Activated CD4-positive, alpha-beta T cell treated with anti-CD3 and anti-CD28 coated beads, Interleukin-2, amount 50 U/mL, for 1 hour (primary cell): ENCODE measurements at places on chromosomes 5 and 9.

- DNase-seq = no peak
Observed at GRCh38 chr9:100204796-100205195, 105.8 kb downstream of the INVS start.

GRCh38 chr9:71814815-71815214 is 46.5 kb upstream of the CEMIP2 start:
- DNase-seq = no peak

GRCh38 chr5:111668477-111669414 is 88.2 kb downstream of the NREP start:
- no peak for DNase-seq

DNA sequence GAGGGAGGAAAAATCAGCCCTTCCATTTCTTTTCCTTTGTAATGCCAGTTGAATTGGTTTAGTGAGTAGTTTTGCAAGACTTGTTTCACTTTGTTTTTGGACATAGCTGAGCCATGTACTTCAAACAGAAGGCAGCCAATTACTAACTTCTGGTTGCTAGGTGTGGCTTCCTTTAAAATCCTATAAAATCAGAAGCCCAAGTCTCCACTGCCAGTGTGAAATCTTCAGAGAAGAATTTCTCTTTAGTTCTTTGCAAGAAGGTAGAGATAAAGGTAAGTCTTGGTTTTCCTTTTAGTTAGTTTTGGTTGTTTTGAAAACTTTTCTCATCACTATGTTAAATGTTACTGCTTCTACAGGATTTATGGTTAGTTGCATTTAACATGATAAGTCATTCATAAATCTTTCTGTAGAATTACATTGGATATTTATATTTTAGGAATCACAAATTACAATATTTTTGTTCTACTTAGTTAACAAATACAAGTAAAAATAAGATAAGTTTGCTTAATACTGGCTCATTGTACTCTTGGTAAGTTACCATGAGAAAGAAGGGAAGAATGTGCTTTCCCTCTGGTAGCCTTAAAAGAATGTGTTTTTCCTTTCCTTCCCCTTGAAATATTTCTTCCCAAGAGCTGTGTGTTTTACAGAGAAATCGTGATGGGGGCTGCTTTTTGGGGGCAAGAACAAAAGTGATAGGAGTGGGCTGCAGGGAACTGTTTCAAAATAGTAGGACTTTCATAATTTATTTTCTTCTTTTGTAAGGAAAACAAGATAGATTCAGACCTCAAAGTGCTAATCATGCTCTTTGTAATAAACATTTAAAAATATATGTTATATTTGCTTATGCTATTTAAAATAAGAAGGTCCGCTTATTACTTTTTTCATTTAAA is at the start of gene ANXA1:
ANXA1 (plus strand) TSS at position 213 of the 890 bp plus-strand sequence. CDS start 6,671 bp downstream, outside the sequence.
- no peak for DNase-seq

- no peak for DNase-seq
Observed at GRCh38 chr5:7894860-7895259, 25.9 kb downstream of the MTRR start.

DNA sequence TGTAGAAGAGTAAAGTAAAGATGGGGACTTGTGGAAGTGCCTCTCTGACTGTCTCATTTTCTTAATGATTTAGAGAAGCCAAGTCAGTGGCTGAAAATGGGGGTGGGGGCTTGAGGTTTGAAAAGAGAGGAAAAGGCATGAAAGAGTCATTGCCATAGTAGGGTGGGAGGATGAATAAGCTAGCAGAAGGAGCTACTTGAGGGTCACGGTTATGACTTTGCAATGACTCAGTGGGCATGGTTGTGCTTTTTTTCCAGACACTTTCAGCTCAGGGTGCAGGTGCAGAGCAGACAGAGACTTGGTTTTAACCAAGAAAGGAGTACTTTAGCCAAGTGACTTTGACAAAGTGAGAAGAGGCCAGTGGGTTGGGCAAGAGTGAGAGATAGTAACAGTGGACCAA is 117.8 kb downstream of the PTTG1 start:
- DNase-seq = no peak

DNA sequence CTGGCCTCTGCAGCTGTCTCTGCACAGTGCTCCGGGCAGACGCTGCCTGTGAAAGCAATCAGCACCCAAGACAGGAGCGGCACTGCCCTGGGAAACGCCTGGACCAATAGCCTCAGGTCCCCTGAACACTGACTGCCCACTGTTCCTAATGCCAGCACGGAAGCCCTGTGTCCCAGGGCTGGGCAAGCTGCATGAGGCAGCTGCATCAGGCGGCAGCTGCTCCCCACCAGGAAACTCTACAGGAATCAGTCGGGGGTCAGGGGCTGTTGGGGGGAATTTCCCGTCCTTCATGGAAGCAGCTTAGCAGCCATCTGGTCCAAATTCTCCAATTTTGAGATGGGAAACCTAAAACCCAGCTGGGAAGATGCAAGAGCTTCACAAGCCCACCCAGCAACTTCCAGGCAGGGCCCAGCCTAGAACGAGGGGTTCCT is 118.6 kb downstream of the VAV2 start:
- no peak for DNase-seq
